ENCODE measurements at places on chromosomes 6 and 20.

- no peak for DNase-seq
These were observed 84.0 kb upstream of the TULP1 start for GRCh38 chr6:35596448-35597442.

GRCh38 chr6:166757232-166758135 is 130.4 kb upstream of the RPS6KA2 start:
- DNase-seq: no peak

- DNase-seq: no peak
These were observed 203.0 kb upstream of the PCSK2 start for GRCh38 chr20:17023806-17024205.

- DNase-seq: no peak
These were observed 268.4 kb downstream of the FARS2 start for GRCh38 chr6:5529733-5530132.

GRCh38 chr6:11618533-11618932 is 81.0 kb downstream of the TMEM170B start:
- DNase-seq: no peak

DNA sequence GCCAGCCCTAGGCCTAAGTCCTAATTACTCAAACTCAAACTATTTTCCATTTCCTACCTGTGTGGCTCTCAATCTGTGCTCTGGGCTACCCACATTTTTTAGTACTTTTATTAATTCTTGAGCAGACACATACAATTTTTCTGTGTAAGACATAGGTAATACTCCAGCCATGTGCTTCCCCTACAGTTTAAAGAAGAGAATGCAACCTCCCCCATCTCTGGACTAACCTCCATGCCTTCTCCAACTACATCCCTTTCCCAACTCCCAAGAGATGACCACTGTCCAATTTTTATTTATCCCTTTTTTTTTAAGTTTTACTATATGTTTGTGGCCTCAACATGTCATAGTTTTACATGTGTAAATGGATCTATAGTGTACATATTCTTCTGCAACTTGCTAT is 5.8 kb downstream of the HMGN4 start:
- DNase-seq: no peak

GRCh38 chr6:126253431-126253830 is 86.5 kb upstream of the CENPW start:
- DNase-seq: no peak

DNA sequence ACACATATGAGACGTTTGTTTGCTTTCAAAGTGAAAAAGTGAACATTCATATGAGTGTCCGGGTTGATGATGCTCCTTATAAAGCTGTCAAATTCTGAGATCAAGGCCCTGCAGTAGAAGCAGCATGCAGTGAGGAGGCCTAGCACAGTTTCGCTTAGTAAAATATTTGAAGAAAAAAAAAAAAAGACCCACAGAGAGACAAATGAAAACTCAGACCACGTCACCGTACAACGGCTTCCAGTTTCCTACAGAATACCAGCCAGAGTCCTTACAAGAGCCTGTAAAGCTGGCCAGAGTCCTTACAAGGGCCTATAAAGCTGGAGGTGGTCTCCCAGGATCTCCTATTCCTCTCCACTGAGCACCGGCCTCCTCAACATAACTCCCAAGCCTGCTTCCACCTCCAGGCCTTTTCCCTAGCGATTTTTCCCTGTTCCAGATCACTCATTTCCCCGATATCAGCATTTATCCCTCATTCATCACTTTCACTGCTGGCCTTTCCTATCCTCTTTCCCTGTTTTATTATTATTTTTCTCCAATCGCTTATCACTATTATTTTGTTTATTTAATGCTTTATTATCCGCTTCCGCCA is 1.5 kb upstream of the HMGN4 start:
- DNase-seq: no peak

- no peak for DNase-seq
These were observed 572.5 kb upstream of the JAG1 start for GRCh38 chr20:11246251-11246775.

DNA sequence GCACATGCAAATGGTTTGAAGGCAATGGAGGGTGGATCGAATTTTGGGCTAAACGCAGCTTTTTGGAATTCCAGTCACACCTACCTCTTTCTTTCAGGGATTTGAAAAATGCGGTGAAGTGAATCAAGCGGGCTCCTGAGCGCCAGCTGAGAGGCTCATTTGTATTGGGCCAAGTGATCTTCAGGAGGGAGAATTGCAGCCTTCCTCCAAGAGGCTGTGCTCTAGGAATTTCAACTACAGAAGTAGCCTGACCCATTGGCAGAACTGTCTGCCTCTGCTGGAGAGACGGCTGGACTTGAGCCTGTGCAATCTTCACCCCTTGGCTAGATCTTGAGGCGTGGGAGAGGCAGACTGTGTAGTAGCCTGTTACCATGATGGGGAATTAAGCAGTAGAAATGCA is 5.7 kb upstream of the TIAM2 start:
- DNase-seq: no peak

GRCh38 chr20:43244647-43245046 is 54.9 kb upstream of the PTPRT start:
- no peak for DNase-seq

DNA sequence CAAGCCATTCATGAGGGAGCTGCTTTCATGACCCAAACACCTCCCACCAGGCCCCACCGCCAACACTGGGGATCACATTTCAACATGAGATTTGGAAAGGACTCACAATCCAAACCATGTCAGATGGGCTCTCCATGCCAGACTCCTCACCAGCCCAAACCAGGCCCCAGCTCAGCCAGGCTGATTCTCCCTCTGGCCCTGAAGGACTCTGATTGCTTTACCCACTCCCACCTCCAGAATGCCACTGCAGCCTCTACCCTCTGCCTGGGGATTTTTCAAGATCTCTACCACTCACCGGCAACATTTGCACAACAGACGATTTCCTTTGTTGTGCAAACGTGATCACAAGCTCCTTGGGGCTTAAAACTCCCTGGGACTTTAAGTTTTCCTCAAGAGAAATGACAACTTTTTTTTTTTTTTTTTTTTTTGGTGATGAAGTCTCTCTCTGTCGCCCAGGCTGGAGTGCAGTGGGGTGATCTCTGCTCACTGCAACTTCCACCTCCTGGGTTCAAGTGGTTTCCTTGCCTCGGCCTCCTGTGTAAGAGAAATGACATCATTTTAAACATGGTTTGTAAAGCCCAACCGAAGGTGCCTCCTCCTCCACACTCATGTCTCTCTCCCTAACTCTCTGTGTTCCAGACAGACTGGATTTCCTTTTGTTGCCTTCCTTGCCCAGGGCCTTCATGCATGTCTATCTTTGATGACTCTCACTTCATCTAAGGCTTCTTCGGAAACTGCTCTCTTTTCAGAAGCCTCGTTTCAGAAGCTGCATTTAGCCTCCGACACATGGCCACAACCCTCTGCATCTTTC is 147.0 kb downstream of the CDH26 start:
- no peak for DNase-seq

GRCh38 chr6:41578217-41579087 is 32.3 kb downstream of the FOXP4 start:
- no peak for DNase-seq

- DNase-seq: no peak
These were observed 43.8 kb downstream of the POPDC3 start for GRCh38 chr6:105135907-105136430.

DNA sequence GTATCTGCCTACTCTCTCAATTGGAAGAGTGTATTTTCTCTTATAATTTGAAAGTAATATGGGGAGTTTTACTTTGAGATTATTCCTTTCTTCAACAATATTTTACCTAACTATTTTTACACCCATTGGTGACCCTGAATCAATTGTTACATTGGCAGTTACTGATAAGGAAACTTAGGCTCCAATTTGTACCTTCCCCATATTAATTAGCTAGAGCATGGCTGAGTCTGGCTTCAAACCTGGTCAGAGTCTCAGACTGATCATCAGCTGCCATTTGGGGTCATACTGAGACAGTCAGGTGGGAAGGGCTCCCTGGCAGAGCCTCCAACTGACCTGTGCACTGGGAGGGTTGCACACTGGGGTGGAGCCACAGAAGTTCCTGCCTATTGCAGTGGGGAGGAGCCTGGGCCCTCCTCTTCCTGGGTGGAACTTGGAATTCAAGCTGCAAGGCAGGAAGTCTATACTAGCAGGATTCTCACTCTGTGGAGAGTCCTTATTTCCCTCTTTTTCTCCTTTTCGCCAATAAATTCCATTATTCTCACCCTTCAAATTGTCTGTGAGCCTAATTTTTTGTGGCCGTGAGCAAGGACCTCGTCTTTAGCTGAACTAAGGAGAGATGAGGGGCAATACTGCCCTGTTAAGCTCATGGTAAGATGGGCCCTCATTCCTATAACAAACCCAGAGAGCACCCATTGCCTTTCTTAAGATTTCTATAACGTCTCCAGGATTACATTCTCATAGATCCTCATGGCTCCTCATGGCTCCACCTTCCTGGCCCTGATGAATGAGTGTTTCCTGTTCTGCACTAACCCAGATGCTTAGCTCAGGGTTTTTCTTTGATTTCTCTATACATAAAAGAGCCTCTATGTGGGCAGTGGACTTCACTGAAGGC is 285.1 kb downstream of the ADGB start:
- DNase-seq: no peak

Data from activated naive CD4-positive, alpha-beta T cell (primary cell).